ENCODE measurements at places on chromosomes 2 and 18.
A peak's percentile ranks its signal among the peaks of the same experiment; 100 is the strongest.

GRCh38 chr18:25630682-25631081 is 278.7 kb upstream of the ZNF521 start:
- no peak for DNase-seq

DNA sequence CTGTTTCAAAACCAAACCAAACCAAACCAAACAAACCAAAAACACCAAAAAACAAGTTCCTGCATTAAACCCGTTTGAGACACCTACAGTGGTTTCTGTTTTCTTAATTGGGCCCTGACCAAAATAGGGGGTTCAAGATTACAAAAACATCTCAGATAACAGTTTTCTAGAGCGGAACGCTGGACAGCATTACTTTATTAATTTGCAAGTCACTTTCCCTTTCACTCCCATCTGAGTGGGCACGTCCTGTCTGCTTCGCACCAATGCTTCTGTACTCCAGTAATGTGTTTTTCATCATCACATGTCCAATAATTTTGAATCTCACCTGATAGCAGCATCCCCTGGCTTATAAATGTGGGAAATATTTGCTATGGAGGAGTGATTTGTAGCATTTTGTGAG is 11.7 kb upstream of the MYO1B start:
- no peak for DNase-seq

GRCh38 chr2:191565647-191566198 is 112.2 kb upstream of the NABP1 start:
- peak; percentile 34 for DNase-seq

DNA sequence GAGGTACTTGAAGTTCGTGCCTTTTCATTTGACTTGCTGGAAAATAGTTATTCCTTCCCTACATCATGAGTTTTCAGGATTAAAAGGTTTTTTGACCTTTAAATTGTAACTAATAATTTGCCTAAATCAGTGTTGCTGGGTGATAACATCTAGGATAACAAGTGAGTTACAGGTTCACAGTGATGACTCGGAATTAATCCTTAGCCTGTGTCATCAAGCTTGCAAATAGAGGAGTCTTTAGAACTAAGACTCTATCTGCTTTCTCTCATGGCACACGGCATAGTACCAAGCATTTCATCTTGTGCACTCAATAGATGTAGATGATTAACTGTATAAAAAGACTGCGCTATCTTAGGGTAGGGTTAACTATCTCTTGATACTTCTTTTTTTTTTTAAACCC is 79.5 kb downstream of the CAMKMT start:
- no peak for DNase-seq

GRCh38 chr2:205723179-205723578 is 40.9 kb downstream of the NRP2 start:
- no peak for DNase-seq

- DNase-seq = no peak
Measured at GRCh38 chr2:142280831-142281230, 150.0 kb upstream of the LRP1B start.

GRCh38 chr2:47601568-47601967 is 181.4 kb upstream of the MSH6 start:
- peak; percentile 34 for DNase-seq

- no peak for DNase-seq
Measured at GRCh38 chr2:232575404-232575746, 24.9 kb downstream of the EIF4E2 start.

DNA sequence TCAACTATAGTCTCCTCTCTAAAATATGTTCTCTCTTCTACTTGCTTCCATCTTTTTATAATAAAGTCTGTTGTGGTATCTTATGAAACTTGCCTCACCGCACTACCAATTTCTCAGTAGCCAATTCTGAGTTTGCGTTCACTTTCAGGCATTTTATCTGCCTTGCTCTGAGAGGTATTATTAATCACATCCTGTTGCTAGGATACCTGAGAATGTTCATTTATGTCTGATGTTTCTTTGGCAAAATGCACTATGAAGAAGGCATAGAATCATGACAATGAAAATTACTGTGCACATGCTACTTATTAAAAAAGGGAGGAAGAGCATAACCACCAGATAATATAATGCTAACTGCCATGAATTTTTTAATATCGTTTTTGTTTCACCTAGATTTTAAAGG is 130.2 kb downstream of the CHST9 start:
- DNase-seq = no peak

- DNase-seq = no peak
Measured at GRCh38 chr2:128746356-128746755, 427.7 kb upstream of the HS6ST1 start.

Data from ELF-1 (cell line).